ENCODE measurements at places on chromosomes 4 and X. TPM values are rescaled to one million over a fixed set of nuclear protein-coding genes. Genes with fewer than 3 reads are reported as not detected.

DNA sequence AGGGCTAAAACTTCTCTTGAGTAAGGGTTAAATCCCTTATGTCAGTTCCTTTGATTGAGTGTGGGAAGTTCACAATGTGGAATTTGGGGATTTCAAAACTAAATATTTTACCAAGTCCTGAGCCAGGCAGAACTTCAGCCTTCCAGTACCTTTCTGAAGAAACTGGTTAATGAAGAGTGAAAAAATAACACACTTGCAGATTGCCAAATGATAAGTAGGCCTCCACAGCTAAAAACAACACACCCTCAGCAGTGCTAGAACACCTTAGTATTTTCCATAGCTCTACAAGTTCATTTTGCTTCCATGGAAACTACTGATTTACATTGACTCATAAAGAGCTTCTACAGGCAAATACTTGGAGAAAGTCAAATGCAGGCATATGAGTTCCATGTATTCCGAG is 326.8 kb downstream of the ZNF674 start:
- no peak for DNase-seq

The CENPVL1 gene
- total RNA-seq = 0.34 TPM

The FGG gene
- total RNA-seq = not detected

The UGT2B17 gene
- total RNA-seq = not detected

GRCh38 chr4:3302173-3302785 is 9.5 kb downstream of the RGS12 start:
- no peak for DNase-seq

GRCh38 chr4:119861731-119862130 is 204.9 kb downstream of the MAD2L1 start:
- no peak for DNase-seq

The UCP1 gene
- 0.34 TPM for total RNA-seq
